ENCODE measurements at places on chromosomes 3 and 15.

DNA sequence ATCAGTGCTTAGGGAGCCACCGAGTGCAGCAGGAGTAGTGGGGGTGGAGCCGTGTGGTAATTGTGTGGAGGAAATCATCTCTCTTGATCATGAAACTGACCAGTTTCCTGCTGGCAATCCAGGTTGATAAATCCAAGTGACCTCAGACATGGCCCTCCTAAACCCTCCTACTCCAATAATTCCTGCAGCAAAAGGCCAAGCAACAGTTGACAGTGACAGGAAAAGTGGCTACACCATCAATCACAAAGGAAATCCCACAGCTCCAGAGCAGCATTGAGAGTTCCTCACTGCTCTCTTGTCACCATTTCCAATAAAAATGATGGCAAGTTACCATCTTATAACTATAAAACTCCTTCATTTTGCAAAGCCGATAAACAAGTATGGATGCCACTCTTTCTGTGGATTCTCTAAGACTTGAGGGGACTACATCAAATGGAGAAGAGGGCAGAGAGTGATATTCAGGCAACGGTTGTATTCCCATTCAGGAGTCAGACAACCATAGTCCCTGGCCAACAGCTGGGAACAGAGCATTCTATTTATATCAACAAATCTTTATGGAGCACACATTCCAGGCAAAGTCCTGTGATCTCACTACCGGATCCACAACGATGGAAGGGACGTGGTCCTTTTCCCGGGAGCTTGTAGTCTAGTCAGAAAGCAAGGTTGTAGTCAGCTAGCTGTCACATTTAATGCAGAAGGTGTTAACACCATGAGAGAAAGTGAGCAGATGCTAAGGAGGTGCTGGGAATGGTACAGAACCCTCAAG is 312.5 kb upstream of the CTNNB1 start:
- DNase-seq = no peak

DNA sequence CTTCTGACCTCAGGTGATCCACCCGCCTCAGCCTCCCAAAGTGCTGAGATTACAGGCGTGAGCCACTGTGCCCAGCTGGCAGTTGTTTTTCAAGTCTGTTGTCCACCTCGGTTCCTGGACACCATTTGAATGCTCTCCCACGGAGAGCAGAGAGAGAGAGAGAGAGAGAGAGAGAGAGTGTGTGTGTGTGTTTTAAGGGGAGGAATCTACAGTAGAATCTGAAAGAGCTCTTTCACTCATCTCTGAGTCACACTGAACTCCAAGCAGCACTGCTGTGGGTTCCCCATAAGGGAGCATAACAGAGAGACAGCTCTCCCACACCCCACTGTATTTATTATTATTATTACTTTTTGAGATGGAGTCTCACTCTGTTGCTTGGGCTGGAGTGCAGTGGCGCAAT is 156.6 kb downstream of the RPLP1 start:
- no peak for DNase-seq

DNA sequence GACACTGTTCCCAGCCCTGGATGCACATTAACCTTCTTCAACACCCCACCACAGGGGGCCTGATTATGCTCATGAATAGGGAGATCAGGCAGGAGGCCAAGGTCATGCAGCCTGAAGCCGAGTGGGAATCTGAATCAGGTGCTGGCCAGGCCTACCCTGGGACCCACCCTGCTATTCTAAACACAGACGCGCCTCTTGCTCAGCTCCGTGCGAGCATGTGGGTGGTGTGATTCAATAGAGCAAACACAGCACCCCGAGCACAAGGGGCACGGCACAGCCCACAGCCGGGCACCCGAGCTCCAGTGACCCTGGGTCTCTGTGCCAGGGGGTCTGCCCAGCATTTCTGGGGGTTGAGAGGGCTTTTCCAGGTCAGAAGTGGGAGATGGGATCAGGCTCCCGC is 24.6 kb upstream of the GRIP2 start:
- DNase-seq = no peak

DNA sequence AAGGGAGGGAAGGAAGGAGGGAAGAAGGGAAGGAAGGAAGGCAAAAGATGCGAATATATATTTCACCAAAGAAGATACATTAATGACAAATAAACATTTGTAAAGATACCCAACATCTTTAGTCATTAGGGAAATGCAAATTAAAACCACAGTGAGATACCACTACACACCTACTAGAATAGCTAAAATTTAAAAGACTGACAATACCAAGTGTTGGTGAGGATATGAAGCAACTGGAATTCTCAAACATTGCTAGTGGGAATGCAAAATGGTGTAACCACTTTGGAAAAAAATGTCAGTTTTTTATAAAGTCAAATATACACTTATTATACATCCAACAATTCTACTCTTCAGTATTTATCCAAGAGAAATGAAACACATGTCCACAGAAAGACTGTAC is 4.3 kb upstream of the COLQ start:
- DNase-seq = no peak

DNA sequence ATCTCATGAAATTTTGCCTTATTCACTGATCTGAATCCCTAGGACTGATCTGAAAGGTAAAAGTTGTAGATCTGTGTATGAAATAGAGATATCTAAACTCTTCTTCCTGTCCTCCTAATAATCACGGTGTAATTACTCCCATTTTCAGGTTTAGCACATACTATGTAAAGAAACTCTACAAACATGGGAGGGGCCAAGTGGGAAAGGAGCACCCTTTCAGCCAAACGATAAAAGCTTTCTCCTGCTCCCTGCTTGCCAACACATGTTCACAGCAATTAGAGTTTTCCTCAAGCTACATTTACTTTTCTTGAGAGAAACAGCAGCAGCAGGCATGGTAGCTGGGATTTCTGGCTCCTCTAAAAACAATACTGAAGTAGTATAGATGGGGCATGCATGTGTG is 71.6 kb downstream of the CHAC1 start:
- DNase-seq = no peak

All from HCT116 (cell line).